GM06990 (cell line): ENCODE measurements at places on chromosomes 7 and 10.
A peak's percentile ranks its signal among the peaks of the same experiment; 100 is the strongest.

GRCh38 chr7:11274074-11274473 lies 300.4 kb downstream of the PHF14 start:
- DNase-seq, result no peak

- no peak for DNase-seq
Observed at GRCh38 chr7:140649556-140650205, 9.1 kb upstream of the DENND2A start.

DNA sequence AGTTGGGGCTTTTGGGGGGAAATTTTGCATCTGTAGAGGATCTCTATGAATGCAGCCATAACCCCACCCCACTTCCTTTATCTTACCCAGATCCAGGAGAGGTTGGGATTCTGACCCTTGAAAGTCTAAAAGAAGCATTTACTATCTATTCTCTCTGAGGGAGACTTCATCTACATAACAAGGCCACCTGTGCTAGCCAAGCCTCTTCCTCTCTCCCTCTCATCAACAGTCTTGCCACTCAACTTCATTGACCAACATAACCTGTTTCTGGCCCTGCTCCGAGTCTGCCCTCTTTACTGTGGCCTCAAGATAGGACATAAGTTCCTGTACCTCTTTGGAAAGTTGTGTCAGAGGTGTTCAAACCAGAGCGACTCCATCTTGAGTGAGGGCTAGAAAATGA lies 19.4 kb downstream of the TUBAL3 start:
- no peak for DNase-seq

- DNase-seq, result no peak
Observed at GRCh38 chr10:91707236-91707635, 74.4 kb upstream of the PPP1R3C start.

DNA sequence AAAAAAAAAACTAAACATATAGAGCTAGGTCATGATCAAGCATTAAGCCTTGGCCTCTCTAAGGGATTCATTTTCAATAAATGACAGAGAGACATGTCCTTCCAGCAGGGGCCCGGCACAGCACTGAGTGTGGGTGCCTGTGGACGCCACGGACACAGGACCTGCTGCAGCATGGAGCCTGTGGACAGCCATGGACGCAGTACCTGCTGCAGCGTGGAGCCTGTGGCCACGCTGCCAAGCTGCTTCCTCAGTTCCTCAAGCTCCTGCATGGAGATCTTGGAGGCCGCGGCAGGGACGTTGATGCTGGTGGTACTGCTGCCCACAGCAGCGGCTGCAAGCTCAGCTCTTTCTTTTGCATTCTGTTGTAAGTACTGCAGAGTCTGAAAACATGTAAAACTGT lies 9.4 kb downstream of the TUBGCP2 start:
- DNase-seq, result no peak

DNA sequence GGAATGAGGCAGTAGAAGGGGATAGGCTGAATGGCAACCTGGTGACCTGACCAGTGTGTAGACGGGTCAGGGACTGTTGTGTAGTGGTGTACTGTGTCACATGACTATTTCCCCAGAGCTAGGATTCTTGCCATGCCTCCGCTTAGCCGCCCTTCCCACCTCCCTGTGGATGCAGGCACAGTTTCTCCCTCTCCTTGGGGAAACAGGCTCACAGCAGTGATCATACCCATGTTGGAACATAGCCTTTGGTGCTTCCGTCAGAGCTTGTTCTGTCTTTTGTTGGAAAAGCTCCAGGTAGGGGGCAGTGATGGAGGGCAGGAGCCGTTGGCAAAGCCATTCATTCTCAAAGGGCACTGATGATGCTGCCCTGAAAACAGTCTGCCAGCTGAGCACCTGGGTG lies 44.3 kb downstream of the OGDH start:
- no peak for DNase-seq

- DNase-seq, result no peak
Observed at GRCh38 chr10:46516660-46517416, 39.6 kb downstream of the GPRIN2 start.

GRCh38 chr10:17669185-17669872 lies 25.4 kb downstream of the STAM start:
- peak; percentile 35 for DNase-seq

GRCh38 chr10:81428456-81429134 lies 446.4 kb upstream of the NRG3 start:
- DNase-seq, result no peak

DNA sequence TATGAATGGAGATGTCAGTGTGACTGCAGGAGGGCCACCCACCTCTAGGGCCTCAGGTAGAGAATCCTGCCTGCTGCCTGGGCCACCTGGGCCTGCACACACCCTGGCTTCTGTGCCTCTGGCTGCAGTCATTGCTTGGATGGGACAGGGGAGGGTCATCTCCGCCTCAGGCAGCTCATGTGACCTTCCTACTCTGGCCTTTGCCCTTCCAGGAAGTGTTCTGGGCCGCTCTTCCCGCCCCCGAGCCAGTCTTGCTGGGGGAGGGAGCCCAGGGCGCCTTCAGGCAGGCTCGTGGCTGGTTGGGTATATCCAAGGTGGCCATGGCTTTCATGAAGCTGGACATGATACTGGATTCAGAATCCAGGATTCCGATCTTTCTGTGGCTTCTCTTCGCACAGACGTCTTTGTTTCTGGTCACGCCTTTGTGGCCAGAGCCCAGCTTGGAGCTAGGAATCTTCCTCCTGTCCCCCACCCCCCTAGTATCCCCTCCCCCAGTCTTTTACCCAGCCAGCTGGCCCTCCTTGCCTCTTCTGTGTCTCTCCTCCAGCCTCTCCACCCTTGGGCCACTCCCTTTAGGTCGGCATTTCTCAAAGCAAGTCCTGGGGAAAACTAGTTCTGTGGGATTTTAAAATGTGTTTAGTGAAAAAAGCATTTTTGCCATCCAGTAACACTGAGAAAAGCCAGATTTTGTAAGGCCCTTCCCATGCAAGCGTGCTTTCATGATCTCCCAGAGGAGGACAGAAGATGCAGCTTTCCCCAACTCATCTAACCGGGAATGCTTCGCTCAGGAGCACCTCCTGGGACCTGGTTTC lies 119.6 kb downstream of the ZMIZ1 start:
- no peak for DNase-seq
